ENCODE measurements at places on chromosomes 7 and 10.

GRCh38 chr7:85000735-85001350 lies 186.0 kb downstream of the SEMA3D start:
- no peak for DNase-seq

GRCh38 chr10:68899186-68899745 lies 1.8 kb upstream of the DDX50 start:
- DNase-seq: no peak

DNA sequence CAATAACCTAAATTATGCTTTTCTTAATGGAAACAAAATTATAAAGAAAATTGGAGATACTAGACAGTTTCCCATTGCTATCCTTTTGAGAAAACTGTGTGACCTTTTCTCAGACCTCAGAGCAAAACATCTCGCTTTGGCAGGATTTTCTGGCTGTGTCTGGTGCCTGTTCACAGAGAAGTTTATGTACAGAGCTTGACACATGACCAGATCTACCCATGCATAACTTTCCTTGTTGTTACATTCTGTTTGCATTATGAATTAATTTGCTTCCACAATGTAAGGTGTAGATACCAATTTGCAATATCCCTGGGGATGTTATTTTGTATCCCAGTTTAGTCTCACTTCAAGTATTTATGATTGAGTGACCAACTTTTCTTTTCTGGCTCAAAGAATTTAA lies 565.0 kb downstream of the XPNPEP1 start:
- no peak for DNase-seq

DNA sequence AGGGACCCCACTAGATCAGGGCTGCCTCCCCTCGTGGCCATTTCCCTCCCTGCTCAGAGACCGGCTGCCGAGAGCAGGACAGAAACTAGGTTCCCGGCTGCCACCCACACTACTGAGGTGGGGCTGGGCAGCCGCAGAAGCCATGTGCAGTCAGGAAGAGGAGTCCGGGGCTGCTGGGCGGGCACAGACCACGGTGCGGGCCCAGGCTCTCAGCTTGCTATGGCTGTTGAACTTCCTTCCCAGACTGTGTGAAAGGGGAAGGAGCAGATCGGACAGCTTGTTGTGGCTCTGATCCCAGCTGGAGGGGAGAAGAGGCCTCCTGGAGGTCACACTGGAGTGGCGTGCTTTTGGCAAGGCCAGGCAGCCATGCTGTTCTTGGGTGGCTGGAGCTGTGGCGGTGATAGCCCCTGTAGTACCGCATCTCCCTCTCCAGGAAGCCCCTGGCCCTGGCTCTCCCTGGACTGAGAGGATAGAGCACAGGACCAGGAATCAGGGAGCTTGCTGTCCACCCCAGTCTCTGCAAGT lies 56.8 kb downstream of the HK1 start:
- DNase-seq: peak; percentile 44

DNA sequence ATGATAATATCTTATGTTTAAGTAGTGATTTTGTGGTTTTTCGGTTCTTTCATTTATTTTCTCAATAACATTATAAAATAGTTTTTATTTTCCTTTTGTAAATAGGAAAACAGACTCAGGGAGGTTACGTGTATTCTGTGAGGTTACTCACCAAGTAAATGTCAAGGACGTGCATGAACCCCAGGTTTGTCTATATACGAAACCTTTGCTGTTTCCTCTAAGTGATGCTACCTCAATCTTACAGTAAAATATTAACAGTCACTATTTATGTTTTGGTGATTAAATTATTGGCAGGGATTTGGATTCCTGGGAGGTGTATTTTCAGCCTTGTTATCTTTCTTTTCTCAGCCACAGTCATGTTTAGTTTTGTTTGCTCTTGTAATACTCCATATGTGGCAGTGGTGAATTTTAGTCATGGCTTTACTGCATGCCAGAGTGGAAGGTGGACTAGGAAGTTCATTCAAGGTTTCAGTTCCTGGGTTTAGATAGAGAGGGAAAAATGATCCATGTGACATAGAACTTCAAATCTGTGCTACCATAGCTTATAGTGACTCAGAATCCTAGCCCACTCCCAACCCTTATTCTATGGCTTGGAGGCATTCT lies 139.9 kb downstream of the ARL4A start:
- peak; percentile 40 for DNase-seq

GRCh38 chr10:132120734-132121510 lies 55.2 kb downstream of the JAKMIP3 start:
- DNase-seq: no peak

DNA sequence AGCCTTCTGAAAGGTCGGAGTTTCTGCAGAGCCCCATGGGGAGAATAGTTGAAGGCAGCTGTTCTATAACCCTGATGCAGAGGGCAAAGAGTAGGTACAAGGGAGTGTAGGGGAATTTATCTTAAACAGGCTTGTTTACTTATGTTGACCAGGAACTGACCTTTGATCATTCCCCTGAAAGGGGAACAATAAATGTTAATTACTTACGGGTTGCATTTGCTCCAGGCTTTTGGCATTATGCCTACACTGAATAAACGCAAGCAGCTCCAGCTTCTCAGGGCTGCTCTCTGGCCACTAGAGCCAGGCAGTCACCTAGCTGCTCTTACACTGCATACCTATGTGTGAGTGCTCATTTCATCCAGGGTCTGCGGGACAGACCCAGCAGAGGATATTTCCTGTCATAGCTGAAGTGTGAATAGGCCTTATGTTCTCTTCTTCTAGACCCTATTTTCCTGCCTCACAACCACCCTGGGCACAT lies 26.9 kb upstream of the ABCA13 start:
- DNase-seq: no peak
